ENCODE measurements at places on chromosomes 12 and 14.

GRCh38 chr12:15638231-15638630, 151.0 kb downstream of the EPS8 start:
- no peak for DNase-seq

DNA sequence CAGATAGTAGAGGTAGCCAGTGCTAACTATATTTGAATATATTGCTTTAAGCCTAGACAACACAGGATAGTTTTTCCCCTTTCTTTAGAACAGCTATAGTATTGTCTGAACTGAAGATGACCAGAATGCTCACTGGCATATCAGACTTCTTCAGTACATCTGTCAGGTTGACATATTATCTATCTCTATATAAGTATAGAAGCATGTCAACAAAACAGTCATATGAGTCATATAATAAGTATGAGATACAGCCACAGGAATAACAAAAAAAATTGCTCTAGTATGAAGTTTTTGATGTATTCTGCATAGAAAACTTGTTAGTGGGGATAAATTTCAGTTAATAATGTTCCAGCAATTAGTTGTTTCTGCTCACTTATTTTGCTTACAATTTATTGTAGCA, 767.7 kb downstream of the LRFN5 start:
- DNase-seq: no peak

- no peak for DNase-seq
Observed at GRCh38 chr12:30991466-30991865, 64.9 kb downstream of the TSPAN11 start.

GRCh38 chr14:104795781-104796686, 486 bp upstream of the AKT1 start:
- peak; percentile 55 for DNase-seq

DNA sequence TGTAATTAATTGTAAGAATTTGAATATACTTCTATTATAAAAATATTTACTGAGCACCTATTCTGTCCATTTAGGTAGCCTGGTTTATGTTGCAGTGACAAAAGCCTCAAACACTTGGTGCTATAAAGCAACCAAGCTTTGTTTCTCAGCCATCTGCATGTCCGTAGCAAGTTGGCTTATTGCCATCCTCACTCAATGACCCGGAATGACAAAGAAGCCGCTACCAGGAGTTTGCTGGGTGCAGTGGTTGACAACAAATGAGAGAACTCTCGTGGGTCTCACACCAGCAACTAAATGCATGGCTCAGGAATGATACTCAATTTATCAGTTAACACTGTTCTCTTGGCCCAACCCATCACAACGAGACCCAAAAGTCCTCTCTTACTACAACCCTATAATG, 553.1 kb downstream of the DIO2 start:
- DNase-seq: no peak

GRCh38 chr14:37708481-37708880, 113.1 kb downstream of the TTC6 start:
- no peak for DNase-seq

- DNase-seq: no peak
Observed at GRCh38 chr12:110186059-110186458, 61.9 kb downstream of the IFT81 start.

- no peak for DNase-seq
Observed at GRCh38 chr14:101082436-101083384, 179.2 kb upstream of the RTL1 start.

GRCh38 chr12:68263366-68263765, 10.0 kb upstream of the IL22 start:
- DNase-seq: no peak

GRCh38 chr12:38949363-38949762, 44.0 kb upstream of the CPNE8 start:
- DNase-seq: no peak

DNA sequence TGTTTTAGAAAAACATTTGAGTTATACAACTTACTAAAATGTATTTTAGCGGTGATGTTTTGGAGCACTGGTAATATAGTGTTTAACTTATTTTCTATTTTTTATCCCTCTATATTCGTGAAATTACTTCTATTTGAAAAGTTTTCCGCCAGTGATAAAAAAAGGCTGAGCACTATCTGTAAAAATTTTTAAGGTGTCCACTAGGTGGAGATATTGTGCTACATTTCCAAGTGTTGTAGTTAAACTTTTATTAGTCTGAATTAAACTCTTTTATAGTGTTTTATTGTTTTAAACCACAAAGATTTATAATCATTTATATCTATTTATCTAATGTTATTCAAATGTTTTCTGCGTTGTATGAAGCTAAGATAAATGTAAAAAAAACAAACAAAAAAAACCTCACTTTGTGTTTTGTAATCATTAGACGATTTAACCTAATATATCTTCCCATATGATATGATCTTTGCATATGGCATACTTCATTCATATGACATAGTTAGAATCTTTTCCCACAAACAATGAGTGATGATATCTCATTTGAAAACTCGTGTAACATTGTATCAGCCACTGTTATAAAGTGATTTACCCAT, 11.8 kb downstream of the ALG10B start:
- peak; percentile 35 for DNase-seq

- no peak for DNase-seq
Observed at GRCh38 chr14:72751276-72752033, 142.4 kb downstream of the DPF3 start.

DNA sequence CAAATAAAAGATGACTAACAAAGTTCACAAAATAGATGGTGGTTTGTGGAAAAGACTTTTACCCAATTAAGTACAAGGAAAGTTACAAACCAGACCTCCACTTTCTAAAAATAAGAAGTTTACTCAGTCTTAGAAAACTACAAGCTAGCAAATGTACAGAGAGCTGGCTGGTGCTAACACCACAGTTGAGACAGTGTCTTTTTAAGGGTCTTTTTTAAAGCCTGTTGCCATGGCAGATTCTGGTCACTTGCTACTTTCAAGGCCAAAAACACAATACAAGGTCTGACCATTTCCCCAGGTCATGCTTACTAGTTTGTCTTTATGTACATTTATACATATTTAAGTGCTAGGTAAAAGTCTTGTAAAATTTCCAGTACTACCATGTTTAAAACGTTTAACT, 2.4 kb downstream of the BTG1 start:
- no peak for DNase-seq

DNA sequence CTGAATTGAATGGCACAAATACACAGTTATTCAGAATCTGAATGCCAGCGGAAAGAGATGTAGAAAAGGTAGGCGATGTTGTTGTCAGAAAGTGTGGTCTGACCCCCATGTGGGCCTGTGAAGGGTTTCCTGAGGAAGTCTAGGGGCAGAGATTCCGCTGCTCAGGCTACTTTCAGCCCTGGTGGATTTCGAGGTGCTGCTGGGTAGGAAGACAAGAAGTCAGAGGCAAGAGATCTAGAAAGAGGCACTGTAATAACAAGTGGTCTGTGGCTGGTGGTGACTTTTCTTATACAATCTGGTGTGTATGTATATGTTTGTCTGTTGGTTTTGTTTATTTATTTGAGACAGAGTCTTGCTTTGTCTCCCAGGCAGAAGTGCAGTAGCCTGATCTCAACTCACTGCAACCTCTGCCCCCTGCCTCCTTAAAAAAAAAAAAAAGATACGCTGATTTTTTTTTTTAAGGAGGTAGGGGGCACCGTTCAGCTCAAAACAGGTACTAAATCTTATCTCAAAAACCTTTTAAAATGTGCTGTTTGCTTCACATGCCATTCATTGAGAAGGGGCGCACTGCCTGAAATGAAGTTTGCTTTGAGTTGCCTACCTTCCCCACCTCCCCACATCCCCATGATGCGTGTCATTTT, 27.1 kb upstream of the MANSC4 start:
- no peak for DNase-seq

GRCh38 chr14:72332046-72332445, 399.8 kb downstream of the RGS6 start:
- DNase-seq: no peak

GRCh38 chr14:71730471-71730870, 201.8 kb upstream of the RGS6 start:
- peak; percentile 11 for DNase-seq

DNA sequence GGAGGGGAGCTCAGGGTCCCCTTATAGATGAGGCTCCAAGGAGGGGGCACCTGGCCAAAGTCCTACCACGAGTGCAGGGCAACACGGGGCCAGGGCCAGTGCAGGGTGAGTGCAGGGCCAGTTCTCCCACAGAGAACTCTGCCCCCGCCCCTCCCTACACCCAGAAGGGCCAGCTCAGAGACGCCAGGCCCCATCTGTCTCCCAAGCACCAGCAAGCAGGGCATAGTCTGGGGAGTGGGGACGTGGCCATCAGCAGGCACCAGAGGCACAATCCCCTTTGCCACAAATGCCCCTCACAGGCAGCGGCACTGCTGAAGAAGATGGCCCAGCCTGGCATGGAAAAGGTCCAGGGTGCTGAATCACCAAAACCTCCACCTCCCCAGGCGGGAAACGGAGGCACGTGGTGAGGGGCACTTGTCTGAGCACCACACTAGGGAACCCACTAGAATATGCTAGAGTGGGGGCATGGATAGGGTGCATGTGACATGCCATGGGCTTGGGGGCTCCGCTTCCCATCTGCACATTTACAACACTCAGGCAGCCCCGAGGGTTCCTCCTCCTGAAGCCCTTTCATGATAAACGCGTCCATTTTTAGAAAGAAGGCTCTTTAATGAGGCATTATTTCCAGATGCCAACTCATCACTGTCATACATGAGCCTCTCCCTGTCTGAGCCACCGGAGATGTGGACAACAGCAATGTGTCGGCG, 17.8 kb downstream of the CCDC85C start:
- no peak for DNase-seq

DNA sequence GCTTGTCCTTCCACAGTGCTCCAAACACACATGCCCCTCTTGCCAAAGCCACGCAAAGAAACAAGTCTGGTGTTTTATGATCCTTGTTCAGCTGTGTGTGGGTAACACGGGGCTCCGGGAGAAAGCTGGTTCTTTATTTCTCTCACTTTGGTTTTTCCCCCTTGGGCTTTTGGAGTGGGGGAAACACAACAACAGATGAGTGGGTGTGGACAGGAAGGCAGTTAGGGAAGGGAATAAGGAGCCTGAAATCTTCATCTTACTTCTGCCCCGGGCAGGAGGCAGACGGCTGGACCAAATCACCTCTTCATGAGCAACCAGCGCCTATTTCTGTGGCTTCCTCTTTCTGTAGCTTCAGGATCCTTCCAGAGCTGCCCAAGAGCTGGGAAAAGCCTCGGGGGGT, 218.5 kb downstream of the PHETA1 start:
- DNase-seq: no peak

GRCh38 chr12:3076730-3077571, at the start of gene TSPAN9:
TSPAN9 (plus strand) TSS chr12:3077379; CDS start chr12:3201194, 123,815 bp downstream.
- peak; percentile 39 for DNase-seq

- DNase-seq: no peak
Observed at GRCh38 chr14:23408307-23408630, 196 bp upstream of the MYH6 start.

DNA sequence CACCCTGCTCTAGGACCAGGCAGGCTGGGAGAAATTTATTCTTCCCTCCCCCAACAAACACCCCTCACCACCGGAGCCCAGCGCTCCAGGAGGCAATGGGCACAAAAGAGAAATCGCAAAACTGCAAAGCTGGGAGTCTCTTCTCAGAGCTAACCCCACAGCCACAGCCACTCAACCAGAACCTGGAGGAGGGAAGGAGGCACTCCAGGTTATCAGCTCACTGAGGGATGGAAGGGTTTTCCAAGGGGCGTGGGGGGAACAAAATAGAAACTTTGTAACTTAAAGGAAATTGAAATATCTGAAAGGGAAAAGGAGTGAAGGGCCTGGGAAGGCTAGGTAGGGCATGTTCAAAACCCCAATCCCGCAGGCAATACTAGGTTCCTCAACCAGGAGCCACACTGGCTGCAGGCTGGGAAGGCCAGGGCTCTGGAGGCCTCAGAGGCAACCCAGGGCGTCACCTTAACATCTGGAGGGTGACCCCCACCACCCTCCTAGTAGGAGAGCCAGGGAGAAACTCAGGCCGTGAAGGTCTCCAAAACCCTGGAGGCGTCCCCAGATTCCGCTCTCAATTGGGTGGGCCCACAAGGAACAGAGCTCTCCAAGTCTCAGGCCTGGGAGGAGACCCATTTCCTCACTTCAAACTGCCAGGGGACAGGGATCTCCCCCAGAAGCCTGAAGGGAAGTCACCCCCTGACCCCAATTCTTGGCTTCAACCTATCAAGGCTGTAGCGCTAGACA, 3.2 kb downstream of the KDM2B start:
- DNase-seq: no peak

- DNase-seq: peak; percentile 58
Observed at GRCh38 chr12:46373301-46374296, 1.0 kb upstream of the SLC38A2 start.

GRCh38 chr12:69500631-69501030, 30.4 kb downstream of the FRS2 start:
- no peak for DNase-seq

DNA sequence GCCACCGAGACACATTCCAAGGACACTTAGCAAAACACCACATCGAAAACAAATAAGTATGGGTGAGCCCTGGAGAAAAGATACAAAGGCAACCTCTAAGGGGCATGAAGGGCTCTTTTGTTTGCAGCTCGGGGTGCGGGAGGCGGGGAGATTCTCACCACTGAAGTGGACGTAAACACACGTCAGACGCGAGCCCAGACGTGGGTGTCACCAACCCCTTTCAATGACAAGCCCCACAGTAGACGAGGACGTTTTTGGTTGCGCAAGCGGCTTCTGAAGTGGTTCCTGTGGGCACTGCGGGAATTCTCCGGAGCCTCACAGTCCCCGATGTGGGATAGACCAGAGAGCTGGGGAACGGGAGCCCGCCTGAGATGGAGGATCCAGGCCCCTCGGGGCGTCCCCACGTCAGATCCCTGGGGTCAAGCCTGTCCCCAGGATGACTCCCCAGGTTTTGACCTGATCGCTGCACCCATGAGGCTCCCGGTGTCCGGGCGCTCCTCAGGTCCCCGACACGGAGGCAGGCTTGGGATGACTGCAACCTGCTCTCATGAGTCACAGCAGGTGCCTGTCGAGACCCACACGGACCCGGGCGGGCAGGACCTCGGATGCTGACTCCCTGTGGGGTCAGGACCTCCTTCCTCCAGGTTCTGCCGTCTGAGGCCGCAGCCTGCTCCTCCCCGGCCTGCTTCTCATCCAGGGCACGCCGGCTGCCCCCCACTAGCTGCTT, 20.3 kb upstream of the ADGRD1 start:
- no peak for DNase-seq

DNA sequence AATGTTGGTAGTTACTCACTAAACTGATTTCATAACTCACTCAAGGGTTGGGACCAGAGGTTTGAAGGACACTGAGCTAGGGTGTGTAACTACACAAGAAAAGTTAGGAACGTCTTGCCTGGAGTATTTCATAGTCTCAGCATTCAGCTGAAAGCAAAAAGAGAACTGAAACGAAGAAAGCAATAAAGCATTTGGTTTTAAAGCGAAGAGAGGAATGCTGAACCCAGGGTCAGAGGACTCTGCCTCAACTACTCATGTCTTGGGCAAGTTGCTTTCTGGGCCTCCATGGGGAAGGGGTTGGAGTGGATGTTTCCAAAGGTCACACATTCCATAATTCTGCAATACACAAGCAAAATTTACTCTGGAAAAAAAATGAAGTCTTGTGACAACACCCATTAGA, 1.4 kb downstream of the GNS start:
- DNase-seq: no peak

GRCh38 chr14:92464716-92465115, 48.9 kb upstream of the RIN3 start:
- DNase-seq: no peak

Measured in activated CD4-positive, alpha-beta T cell treated with anti-CD3 and anti-CD28 coated beads, Interleukin-2, amount 50 U/mL, for 16 hours (primary cell).